ENCODE measurements at places on chromosomes 6 and 20.

DNA sequence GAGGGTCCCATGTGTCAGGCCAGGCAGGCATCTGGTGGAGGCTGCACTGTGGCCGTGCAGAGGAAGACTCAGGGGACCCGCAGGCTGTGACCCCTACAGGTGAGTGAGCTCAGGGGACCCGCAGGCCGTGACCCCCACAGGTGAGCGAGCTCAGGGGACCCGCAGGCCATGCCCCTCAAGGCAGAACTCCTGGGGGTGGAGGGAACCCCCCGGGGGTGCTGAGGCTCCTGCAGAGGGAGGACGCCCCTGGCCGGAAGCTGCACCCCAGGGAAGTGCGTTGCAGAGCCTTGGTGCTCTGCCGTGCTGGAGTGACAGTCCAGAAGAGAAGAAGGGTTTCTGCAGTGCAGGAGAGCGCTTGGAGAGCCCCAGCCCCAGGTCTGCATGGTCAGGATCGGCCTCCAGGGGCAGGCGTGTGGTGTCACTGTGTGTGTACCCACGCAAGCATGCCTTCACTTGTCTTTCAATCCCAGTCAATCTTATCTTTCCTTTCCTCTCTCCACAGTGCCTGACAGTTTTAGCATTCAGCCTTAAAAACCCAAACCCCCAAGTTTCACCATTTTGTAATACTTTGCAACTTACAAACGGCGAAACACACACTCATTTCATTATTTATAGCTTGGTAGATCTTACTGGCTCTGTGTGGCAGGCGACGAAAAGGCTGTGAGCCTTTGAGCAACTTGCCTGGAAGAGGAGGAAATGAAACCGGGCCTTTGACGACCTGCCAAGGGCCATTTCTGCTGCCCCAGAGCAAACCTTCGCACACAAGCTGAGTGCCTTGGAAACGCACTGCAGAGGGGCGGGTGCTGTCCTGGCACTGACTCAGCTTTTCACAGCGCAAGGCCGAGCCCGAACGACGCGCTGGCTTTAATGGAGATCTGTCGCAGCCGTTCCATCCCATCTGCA, 101.4 kb upstream of the AGPAT4 start:
- peak; percentile 9 for DNase-seq

DNA sequence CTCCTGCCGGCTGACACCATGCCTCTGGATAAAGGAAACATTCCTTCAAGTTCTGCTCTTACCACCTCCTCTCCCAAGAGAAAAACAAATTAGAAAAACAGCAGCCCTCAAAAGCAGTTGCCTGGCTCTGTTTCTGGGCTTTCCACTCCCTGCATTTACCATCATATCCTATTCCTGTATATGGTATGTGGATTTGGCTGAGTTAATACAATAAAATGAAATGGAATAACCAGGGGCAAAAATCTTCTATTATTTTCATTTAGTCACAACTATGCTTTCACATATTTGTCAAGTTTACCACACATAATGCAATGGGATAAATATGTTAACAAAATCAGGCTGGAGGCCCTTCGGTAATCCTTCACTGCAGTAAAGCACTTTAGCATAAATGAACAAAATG, 34.3 kb downstream of the COL12A1 start:
- DNase-seq: no peak

GRCh38 chr6:105364243-105364642, 38.6 kb downstream of the PREP start:
- no peak for DNase-seq

- DNase-seq: no peak
These were observed 74.1 kb upstream of the NAA20 start for GRCh38 chr20:19943061-19943521.

GRCh38 chr20:34112600-34113101, 608 bp upstream of the EIF2S2 start:
- no peak for DNase-seq

GRCh38 chr6:10417681-10418104, 2.8 kb upstream of the TFAP2A start:
- no peak for DNase-seq

DNA sequence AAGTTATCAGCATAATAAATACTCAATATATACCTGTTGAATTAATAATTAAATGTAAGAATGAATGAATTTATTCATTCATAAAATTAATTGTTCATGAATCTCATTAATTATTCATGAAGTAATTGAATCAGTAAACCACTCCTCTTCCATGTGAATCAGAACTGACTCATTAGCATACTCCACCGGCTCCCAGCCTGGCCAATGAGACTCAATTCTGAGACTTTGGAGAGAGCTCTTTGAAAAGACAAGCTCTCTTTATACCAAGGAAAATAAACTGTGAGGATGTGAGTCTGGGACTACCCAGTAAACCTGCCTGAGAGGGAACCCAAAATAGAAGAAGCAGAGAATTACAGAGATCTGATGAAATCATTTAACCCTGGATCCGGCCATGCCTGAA, 8.4 kb upstream of the SLC2A10 start:
- DNase-seq: no peak

DNA sequence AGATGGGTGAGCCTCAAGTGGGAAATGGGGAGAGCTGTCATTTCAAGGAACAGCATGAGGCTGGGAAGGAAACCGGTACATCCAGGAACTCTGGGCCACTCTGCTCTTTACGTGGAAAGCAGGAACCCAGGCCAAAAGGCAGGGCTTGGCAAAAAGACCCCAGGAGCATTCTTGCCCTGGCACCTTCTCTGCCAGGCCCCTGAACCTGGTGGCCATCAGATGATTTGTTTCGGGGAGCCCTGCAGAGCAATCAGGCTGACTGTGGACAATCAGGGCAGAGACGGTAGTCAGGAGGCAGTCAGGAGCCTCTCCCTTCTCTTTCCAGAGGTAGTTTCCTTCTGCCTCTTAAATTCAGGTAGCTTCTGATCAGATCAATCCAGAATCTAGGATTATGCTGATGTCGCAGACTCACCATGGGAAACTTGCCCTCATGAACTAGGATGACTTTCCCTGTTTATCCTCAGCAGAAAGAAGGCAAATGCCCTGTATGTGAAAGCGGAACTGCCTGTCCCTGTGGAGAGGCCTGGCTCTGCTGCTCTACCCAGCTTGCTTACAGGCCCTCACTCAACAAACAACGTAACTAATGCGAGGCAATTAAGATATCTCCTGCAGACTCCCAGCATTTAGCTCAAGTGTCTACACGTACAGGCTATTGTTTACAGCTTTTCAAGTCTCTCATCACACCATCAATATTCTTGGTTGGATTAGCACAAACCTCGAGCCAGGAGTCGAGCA, 36.6 kb downstream of the EZR start:
- DNase-seq: peak; percentile 27
